ENCODE measurements at places on chromosomes 2 and 18. TPM values are rescaled to one million over a fixed set of nuclear protein-coding genes. Genes with fewer than 3 reads are reported as not detected.

DNA sequence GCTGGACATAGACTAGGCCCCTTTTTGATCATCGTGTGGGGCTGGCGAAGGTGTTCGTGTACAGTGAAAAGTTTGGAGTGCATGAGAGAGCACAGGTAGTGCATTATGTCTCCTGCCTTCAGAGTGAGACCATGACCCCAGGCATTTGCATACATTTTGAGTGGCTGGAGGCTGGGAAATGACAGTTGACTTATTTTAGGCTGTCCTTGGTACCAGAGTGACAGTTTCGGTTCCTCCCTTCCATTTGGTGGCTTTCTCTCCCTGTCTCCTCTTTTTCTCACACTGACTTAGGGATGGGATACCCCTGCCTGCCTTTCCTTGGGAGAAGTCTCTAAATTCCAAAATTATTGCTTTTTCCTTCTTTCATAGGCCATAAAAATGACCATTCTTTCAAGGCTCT is 20.1 kb downstream of the SERPINB12 start:
- no peak for DNase-seq

DNA sequence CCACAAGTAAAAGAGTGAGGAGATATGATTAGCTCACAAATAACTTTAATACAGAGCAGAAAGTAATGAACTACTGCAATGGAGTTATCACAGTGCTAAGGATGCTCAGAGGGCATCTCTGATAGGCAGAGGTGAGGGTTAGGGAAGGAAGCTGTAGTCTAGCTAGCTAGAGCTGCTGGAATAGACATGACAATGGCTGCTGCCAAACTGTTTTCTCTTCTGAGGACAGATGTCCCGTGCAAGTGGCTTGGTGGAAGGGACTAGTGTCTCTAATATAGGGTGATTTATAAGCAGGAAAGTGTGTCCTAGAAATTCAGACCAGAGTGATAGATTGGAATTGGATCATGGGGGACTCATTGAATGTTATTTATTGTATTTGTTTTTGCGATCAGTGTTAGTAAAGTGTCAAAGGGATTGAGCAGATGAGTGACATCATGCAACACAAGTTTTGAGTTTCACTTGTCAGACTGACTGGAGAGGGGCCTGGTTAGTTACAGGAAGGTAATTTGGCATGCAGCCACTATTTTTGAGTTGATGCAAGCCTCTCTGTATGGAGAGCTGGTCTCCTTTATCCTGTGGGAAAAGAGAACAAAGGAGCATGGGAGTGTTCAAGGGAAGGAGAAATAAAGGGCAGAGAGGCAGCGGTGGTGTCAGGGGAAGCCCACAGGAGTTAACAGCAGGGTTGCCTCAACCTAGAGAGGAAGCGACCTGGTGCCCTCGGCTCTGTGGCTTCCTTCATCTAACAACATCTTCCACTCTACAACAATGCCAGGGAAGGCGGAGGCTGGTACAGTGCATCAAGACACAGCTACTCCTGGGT is 1.9 kb downstream of the CTLA4 start:
- no peak for DNase-seq

SLC40A1 gene
- 1.5 TPM for total RNA-seq

C2orf78 gene
- total RNA-seq, result not detected

Measured in A673 (cell line).